GM12878 (cell line): ENCODE measurements at places on chromosomes 12 and 14. TPM values are rescaled to one million over a fixed set of nuclear protein-coding genes. Genes with fewer than 3 reads are reported as not detected.

SRRM4 gene
- polyA plus RNA-seq: 0.01 TPM in 1 of 2 replicates, not detected in the other

PLXNC1 gene
- polyA plus RNA-seq: 7.1 and 8.6 TPM in 2 replicates

GZMH gene
- polyA plus RNA-seq: not detected in 2 replicates

CCDC196 gene
- 0.07 and 0.28 TPM in 2 replicates for polyA plus RNA-seq

DAO gene
- polyA plus RNA-seq: not detected in 2 replicates

OS9 gene
- 79.4 and 81.0 TPM in 2 replicates for polyA plus RNA-seq

CCDC38 gene
- polyA plus RNA-seq: 0.05 TPM in 1 of 2 replicates, not detected in the other

CLEC4C gene
- 1.2 and 1.5 TPM in 2 replicates for polyA plus RNA-seq

ABCC9 gene
- polyA plus RNA-seq: 0.10 TPM in 1 of 2 replicates, not detected in the other

ADAM20 gene
- not detected in 2 replicates for polyA plus RNA-seq

RNASE3 gene
- polyA plus RNA-seq: not detected in 2 replicates

TMCC3 gene
- polyA plus RNA-seq: 9.0 and 9.8 TPM in 2 replicates

TMTC1 gene
- polyA plus RNA-seq: 0.33 and 0.46 TPM in 2 replicates
